ENCODE measurements at places on chromosomes 2 and 18.

DNA sequence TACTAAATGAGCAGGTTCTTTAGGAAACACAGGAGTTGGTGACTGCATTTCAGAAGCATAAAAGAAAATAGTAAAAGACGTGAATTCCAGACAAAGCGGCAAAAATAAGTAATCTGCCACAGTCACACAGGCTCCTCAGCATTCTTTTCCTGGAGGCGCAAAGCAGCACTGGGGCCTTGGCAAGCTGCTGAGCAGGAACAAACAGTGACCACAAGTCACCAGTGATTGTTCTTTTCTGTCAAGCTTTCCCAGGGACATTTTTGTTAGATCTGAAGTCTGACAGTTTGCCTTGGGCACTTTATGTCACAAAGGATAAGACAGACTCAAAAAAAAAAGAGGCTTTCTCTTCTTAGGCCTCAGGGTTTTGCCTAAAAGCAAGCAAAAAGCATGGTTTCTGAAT is 216.2 kb downstream of the CDH20 start:
- DNase-seq = no peak

DNA sequence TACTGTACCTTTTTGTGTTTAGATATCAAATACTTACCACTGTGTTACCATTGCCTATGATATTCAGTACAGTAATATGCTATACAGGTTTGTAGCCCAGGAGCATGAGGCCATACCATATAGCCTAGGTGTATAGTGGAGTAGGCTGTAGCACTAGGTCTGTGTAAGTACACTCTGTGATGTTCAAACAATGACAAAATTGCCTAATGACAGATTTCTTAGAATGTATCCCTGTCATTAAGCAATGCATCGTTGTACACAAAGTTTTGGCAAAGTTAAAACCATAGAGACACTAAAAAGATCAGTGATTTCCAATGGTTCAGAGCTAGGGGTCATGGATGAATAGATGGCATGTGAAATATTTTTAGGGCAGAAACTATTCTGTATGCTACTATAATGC is 415.5 kb downstream of the NCKAP5 start:
- no peak for DNase-seq

DNA sequence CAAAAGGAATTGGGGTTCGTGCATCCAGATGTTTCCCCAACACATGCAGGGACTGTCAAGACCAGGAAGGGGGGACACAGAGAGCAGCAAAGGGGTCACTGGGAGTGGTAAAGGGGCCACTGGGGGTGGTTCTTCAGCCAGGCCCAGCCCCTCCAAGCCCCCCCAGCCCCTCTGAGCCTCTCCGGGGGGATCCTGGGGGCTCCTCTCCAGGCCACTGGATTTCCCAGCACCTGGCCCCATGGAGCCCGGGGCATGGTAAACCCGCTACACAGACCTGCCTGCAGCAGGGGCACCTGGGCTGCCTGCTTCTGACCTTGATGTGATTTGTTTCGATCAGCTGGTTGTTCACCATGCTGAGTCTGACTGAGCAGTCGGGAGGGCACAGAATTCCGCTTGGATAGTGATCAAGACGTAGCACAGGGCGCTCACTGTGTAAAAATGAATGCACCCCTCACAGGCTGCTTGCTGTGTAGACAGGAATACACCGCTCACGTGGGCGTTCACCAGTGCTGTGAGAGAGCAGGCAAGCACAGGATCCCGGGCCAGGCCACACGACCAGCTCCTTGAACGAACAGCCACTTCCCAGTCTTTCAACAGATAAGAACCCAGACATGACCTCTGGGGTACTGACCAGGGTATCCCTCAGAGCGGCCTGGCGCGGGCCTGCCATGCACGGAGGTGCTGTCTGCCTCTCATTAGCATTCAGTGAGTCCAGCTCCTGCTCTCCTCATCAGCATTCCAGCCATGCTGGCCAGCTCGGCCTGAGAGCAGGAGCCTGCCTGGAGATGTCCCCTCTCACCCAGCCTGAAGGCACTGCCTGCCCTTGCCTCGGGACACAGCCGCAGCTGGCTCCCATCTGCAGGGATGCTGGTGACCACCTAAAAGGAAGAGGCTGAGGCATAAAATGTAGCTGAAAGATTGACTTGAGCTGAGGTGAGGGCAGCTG is 73.3 kb upstream of the OTOS start:
- DNase-seq = no peak

DNA sequence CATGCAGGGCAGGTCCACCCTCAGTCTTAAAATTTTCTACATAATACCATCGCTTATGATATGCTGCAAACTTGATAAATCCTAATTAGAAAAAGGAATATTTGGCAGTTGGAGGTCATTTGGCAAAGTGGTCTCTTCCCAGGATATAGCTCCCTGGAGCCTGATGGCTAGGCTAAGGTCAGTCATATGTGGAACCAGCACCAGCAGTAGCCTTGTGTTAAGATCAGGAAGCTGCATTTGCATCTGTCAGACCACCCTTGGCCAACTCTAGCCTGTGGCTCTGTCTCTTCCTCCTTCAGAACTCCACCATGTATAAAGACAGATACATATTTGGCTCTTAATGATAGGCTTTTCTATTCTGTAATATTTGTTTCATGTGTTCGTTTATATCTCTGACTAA is 5.4 kb upstream of the HK2 start:
- no peak for DNase-seq

- DNase-seq = no peak
Observed at GRCh38 chr2:7801212-7801611, 880.6 kb upstream of the ID2 start.

GRCh38 chr2:157377861-157378260 is 52.2 kb upstream of the ERMN start:
- DNase-seq = no peak

DNA sequence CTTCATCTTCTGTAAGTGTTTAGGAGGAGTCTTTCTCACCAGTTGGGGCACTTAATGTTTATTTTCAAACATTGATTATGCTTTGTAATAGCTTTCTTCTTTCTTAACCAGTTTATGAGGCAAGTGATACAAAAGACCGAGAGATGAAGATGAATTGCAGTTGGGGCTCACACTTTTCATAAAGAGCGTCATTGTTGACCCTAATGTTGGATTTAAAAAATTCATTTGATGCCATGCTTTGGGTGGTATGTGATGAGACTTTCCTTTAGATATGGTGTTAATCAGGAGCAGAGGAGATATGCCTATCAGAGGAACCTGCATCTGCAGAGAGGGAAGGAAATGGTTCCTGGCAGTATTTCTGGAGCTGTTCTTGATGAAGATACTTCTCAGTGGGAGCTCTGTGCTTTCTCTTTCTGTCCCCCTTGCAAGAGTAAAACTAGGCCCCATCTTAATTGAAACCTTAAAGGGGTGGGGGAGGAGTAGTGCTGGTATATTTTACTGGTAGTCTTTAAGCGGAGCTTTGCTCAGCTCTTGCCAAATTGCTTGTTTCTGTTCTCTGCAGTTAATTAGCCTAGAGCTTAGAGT is 2.3 kb downstream of the EML4 start:
- DNase-seq = no peak

- DNase-seq = no peak
Observed at GRCh38 chr2:147800316-147800715, 44.5 kb upstream of the ACVR2A start.

GRCh38 chr18:72866442-72866900 is 1.3 kb downstream of the NETO1 start:
- DNase-seq = no peak

- DNase-seq = no peak
Observed at GRCh38 chr2:230906471-230907230, 18.4 kb downstream of the GPR55 start.

GRCh38 chr2:14942987-14943386 is 310.5 kb downstream of the LRATD1 start:
- DNase-seq = no peak

DNA sequence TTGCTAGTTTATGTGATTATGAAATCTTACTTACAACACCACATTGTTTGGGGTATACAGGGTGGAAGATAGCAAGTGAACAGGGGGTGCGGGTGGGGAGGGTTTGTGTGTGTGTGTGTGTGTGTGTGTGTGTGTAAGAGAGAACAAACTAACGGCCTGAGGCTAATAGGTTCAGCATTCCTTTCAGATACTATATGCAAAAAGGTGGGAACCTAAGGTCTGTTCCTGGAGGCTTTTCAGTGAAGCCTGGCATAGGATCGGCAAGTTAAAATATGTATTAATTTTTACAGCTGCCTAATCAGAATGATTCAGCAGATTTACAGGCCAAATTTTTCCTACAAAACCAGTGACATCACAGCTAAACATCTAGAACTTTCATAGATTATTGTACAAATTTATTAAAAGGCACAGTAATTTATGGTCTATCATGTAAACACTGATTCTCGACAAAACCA is 7.6 kb upstream of the SPDYA start:
- DNase-seq = no peak

DNA sequence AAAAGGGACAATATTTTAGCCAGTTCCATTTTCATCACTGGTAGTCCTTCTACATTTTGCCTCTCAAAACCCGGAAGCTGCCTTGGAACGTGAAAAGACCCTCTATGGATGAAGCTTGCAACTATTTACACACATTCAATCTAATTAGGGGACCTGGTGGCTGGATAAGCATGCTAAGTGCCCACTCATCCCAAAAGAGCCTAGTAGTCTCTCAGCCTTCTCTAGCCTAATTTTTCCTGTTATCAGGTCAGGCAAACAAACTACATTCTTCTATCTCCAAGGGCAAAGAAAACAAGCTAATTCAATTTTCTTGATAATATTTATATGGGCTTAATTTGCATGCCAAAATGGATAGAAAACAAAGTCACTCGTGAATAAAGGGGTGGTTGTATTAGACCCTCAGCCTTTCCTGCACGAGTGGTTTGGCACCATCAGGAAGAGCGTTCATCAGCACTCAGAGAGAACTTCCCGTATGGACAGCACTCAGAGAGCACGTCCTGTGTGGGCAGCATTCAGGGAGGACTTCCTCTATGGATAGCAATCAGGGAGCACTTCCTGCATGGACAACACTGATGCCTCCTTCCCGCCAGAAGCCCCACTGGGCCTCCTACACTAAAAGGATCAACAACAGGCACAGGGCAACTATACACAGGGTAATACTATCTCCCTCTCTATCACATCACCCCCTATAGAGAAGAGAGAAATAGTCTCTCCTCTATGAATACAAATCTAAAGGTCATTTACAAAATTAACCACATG is 122.2 kb downstream of the RBMS1 start:
- no peak for DNase-seq

DNA sequence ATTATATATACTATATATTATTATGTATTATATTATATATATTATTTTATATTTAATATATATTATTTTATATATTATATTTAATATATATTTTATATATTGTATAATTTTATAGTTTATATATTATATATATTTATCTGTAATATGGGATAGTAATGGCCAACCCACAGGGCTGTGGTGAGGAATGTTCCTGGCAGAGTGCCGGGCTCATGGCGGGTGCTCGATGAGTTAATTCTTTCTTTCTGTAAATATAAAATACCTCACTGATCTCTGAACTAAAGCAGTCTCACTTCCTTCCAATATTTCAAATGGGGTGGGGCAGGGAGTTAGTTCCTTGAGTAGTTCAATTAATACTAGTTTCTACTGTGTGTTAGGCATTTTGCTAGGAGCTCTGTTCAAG is 389.4 kb downstream of the TSN start:
- no peak for DNase-seq

- no peak for DNase-seq
Observed at GRCh38 chr2:7016601-7017211, 99.5 kb downstream of the RNF144A start.

DNA sequence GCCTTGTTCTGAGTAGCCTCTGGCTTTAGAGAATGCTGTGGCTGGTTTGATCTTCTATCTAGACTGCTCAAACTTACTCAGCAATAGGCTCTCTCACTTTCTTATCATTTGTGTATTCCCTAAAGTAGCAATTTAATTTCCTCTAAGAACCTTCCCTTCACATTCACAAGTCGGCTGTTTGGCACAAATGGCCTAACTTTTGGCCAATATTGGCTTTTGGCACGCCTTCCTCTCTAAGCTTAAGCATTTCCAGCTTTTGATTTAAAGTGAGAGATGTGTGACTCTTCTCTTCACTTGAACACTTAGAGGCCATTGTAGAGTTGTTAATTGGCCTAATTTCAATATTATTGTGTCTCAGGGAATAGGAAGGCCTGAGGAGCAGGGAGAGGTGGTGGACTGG is 219.5 kb upstream of the PXDN start:
- DNase-seq = no peak

GRCh38 chr2:205288686-205289085 is 393.6 kb upstream of the NRP2 start:
- DNase-seq = no peak

DNA sequence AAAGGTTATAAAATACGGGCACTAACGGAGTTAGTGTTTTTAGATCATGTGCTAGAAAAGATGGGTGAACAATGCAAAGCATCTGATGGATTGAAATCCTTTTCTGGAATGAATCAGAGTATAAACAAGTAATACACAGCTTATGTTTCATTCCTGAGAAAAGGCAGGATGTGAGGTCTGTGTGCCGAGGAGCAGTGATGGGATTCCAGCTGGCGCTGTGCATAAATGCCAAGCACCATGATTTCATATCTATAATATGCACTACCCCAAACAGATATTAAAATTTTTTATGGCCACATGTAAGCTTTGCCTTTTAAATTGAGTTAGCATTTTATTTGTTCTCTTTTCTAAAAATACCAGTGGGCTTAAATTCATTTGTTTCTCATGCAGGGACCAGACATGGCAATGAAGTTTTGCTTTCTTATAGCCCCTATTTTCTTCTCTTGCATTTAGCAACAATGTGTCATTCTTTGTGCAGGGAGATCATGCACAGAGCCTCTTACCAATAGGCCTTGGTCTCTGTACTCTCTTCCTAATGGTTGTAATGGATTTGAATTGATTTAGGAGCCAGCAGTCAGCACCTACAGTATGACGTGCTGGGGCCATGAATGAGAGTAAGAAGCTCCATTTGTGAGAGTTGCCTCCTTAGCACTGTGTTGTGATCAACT is 323.9 kb downstream of the SLC8A1 start:
- DNase-seq = no peak

DNA sequence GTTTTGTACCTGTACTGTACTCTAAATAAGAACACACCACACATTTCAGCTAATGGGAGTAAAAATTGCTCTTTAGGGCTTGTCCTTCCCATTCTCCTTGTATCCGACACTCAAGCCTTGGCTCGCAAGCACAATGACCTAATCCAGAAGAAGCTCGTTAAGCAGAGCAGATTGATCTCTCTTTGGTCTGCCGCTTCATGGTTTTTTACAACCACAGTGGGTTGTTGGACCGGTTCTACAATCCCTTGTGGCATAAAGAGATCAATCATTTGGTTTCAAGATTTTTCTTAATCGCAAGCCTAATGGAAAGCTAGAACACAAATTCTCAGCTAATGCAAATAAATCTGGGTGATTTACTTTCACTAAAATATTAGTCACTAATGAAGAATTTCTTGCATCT is 662.1 kb downstream of the LRP1B start:
- DNase-seq = no peak

All from cortex of kidney (tissue), 1 donor.